ENCODE measurements at places on chromosomes 3 and 15.

- DNase-seq = peak; percentile 4
Observed at GRCh38 chr3:43155464-43156121, 49.7 kb upstream of the POMGNT2 start.

- no peak for DNase-seq
Observed at GRCh38 chr15:57401546-57401945, 25.2 kb downstream of the CGNL1 start.

GRCh38 chr3:122200661-122201060, 17.2 kb downstream of the CASR start:
- DNase-seq = no peak

GRCh38 chr3:17752436-17752835, 10.0 kb upstream of the TBC1D5 start:
- DNase-seq = no peak

GRCh38 chr15:23484870-23485269, 37.8 kb upstream of the GOLGA6L2 start:
- no peak for DNase-seq

DNA sequence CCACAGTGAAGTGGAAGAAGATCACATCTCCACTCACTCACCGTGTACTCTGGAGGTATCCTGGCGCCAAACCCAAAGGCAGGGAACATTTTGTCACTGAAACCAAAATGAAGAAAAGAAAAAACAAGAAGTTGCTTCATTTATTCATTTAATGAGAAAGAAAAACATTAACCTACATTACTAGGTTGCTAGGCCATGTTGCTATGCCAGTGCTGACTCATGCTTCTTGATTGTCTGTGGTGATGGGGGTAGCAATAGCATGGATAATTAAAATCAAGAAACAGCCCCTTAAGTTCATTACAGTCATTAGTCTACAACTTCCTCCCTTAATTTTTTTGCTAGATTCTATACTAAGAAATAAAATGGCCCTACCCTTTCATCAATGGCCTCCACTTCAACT, 52.7 kb upstream of the MRPL3 start:
- no peak for DNase-seq

- no peak for DNase-seq
Observed at GRCh38 chr3:114179575-114179974, 723 bp upstream of the DRD3 start.

GRCh38 chr15:47959617-47960413, 161.0 kb upstream of the SLC24A5 start:
- DNase-seq = no peak

DNA sequence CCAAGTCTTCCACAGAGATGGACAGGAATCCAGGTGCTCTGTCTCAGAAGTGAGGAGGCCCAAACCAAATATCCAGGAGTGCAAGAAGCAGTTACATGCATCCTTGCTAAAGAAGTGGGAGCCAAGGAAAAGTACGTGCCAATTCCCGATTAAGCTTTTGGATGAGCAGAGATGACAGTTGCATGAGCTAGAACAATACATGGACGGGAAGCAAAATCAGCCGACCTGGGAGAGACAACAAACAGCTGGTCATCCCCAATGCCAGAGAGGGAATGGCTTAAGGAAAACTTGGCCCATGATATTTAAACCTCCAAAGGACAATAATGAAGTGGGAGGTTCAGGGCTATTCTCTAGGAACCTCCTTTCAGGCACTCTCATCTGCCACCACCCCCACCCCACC, 86.0 kb upstream of the ABHD17C start:
- DNase-seq = no peak

GRCh38 chr15:99707473-99708270, 25.6 kb downstream of the LYSMD4 start:
- DNase-seq = no peak

DNA sequence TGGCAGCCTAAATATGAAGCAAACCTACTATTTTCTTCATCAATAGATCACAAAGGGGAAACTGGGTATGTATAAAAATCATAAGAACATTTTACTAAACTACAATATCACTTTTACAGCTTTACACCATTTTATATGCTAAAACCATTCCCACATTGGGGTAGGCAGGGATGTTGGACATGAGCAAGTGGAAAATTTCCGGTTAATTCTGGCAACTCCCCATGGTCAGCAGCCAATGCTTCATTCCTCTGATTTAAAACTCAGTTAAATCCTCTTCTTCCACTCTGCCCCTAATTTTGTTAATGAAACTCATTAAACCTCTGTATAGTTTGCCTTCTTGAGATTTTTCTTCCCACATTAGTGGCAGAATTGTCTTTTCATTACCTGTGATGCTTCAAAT, 552.5 kb upstream of the NECTIN3 start:
- no peak for DNase-seq

- DNase-seq = no peak
Observed at GRCh38 chr3:69490235-69490634, 104.3 kb upstream of the FRMD4B start.

DNA sequence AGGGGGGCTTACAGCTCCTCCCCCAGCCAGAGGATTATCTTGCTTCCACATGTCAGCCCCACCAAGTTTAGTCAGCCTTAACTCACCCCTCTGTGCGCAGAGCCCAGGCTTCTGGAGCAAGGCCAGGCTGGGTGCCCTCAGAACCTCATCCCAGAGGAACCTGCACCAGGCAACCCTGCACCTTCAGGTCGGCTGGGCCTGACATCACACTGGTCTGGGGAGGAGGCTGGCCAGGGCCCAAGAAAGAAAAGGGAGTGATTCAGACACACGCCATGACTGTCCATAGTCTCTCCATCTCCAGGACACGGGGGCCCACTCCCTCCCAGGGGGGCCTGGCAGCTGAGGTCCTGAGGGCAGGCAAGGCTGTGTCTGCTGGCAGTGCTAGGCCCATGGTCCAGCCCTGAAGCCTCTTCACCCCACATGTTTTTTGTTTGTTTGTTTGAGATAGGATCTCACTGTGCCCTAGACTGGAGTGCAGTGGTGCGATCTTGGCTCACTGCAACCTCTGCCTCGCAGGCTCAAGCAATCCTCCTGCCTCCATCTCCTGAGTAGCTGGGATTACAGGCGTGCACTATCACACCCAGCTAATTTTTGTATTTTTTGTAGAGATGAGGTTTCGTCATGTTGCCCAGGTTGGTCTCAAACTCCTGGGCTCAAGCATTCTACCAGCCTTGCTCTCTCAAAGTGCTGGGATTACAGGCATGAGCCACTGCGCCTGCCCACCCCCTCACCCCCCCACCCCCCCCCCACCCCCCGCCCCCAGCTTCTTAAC, 11.1 kb downstream of the TNK2 start:
- DNase-seq = no peak

DNA sequence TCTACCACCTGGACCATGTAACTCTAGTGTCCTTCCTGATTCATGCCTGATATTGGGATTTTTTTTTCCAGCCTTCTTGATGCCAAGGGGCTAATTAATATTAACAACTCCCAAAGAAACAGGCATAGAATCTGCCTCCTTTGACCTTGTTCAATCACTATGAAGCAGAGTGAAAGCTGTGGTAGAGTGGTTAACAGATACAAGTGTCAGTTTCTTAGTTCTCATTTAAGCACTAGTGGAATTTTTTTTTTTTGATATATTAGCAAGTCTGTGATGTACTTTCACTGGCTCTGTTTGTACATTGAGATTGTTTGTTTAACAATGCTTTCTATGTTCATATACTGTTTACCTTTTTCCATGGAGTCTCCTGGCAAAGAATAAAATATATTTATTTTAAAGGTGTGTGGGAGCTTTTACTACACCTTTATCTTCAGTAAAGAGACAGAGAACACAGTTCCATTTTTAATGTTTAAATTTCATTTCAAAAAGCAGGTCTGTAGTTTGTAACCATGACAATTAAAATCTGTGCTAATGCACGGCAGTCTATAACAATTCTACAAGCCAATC, 67.1 kb downstream of the TOP2B start:
- DNase-seq = no peak

DNA sequence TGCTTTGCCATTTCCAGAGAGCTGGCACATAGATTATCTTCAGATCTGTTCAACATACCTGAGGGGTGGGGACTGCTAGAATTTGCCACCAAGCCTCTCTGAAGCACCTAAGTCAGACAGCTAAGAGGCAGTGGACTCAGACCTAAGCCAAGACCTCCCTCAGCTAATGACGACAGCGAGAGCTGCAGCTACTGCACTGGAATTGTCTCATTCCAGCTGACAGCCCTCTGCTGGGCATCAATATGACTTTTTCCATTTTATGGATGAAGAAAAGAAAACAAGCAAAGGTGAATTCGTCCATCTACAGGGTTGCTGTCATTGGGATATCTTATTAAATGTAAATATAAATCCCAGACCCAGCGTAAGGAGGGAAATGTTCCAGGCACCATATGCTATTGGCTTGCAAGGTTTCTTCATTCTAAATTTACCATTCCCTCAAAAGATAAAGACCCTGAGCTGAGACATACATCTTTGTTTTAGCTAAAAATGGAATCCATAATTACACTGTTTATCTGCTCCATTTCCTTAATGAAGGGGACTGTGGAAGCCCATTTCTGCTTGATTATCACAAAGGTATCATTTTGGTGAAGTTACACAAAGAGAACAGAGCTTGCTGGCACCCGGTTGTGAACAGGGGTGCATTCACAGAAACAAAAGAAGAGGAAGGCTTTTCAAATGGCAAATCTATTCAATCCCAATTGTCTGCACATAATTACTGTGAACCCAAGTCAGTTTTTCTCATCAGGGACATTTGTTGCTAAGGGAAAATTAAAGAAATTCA, 85.5 kb upstream of the LRTM1 start:
- DNase-seq = peak; percentile 48

Measured in SJSA1 (cell line).